Spinal cord (tissue), 10 donors: ENCODE measurements at places on chromosomes 7 and 10. TPM values are rescaled to one million over a fixed set of nuclear protein-coding genes. Genes with fewer than 3 reads are reported as not detected.

CPA2 gene
- not detected for total RNA-seq

ELFN1 gene
- total RNA-seq = 7.8 TPM

CLDN3 gene
- total RNA-seq = not detected

NEUROG3 gene
- not detected for total RNA-seq

- no peak overlapping the region for H3K27ac ChIP-seq
- H3K27me3 ChIP-seq = no peaks in the 10 kb centered on the region
- H3K36me3 ChIP-seq = no peaks in the 10 kb centered on the region
- no peak overlapping the region for H3K4me3 ChIP-seq
- no peak for DNase-seq
These were observed 34.0 kb upstream of the TMEM273 start for GRCh38 chr10:49222170-49222569.

DNA sequence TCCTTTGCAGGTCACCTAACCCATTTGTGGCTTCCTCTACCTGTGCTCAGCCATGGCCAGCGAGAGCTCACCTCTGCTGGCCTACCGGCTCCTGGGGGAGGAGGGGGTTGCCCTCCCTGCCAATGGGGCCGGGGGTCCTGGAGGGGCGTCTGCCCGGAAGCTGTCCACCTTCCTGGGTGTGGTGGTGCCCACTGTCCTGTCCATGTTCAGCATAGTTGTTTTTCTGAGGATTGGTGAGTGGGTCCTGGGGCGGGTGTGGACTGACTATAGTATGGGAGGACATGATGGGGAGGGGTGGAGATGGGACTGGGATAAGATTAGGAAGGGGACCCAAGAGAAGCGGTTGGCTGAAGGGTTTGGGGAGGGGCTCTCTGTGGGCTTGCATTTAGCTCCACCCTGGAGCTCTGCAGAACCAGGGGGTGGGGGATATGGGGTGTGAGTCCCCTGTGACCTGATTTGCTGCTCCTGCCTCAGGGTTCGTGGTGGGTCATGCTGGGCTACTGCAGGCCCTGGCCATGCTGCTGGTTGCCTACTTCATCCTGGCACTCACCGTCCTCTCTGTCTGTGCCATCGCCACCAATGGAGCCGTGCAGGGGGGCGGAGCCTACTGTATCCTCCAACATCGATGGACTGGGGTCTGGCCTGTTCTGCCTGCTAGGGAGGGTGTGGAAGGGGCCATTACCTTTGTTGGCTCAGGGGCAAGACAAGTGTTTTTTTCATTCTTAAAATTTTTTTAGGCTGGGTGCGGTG, 1.8 kb downstream of the SLC12A9 start:
- DNase-seq = no peak
- no peak overlapping the region for H3K27ac ChIP-seq
- no peak overlapping the region for H3K4me3 ChIP-seq

DNA sequence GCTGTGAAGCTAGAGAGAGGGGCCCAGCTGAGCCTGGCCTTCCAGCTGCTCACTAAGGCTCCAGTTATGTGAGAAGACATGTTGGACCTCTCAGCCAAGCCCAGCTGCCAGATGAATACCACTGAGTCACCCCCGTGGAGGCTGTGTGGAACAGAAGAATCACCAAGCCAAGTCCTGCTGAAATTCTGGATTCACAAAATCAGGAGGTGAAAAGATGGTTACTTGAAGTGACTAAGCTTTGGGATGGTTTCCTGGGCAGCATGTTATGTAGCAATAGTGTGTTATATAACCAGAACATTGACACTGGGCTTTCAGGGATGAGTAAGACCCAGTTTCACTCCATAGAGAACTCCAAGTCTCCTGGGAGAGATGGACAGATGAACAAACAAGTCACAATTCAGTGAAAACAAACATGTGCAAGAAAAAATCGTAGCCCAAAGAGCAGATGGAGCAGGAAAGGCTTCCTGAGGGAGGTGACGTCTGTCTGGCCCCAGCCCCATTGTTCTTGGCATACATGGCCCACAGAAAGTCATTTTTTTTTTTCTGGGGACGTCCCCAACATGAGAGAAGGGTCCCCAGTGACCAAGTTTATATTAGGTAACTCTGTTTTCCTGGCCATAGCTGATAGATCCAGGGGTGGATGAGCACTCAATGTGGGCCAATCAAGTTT, 64.1 kb upstream of the PDZD8 start:
- H3K4me3 ChIP-seq = no peak overlapping the region
- H3K4me1 ChIP-seq = peaks cover 16% of the 10 kb centered on the region
- H3K36me3 ChIP-seq = no peaks in the 10 kb centered on the region
- no peak for DNase-seq

- H3K4me3 ChIP-seq = no peak overlapping the region
- no peak overlapping the region for H3K27ac ChIP-seq
- H3K27me3 ChIP-seq = no peaks in the 10 kb centered on the region
These were observed 47.3 kb downstream of the CDCA7L start for GRCh38 chr7:21898265-21898930.

DNA sequence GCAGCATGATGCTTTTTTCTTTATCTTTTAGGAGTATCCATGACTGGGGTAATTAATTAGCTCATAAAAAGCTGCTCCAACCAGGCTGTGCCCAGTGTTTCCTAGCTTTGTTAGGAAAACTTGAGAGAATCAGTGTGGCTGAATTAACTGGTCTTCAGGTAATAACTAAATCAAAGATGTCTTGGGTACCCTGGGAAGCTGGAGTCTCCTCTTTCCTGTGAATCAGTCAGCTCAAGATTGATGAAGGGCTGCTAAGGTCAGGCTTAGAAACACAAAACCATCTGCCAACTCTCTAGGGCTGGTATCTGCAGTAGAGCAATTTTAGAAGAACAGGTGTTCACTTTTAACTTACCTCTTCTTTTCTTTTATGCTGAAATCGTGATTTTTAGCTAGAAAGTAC, 21.4 kb upstream of the ATOH7 start:
- no peak for DNase-seq
- H3K36me3 ChIP-seq = no peaks in the 10 kb centered on the region
- no peaks in the 10 kb centered on the region for H3K27me3 ChIP-seq
- no peak overlapping the region for H3K4me3 ChIP-seq

- no peak overlapping the region for H3K27ac ChIP-seq
- no peak for DNase-seq
- no peaks in the 10 kb centered on the region for H3K36me3 ChIP-seq
- no peak overlapping the region for H3K4me3 ChIP-seq
- H3K27me3 ChIP-seq = no peaks in the 10 kb centered on the region
- H3K4me1 ChIP-seq = no peaks in the 10 kb centered on the region
These were observed 54.8 kb downstream of the CADPS2 start for GRCh38 chr7:122831436-122831835.

DNA sequence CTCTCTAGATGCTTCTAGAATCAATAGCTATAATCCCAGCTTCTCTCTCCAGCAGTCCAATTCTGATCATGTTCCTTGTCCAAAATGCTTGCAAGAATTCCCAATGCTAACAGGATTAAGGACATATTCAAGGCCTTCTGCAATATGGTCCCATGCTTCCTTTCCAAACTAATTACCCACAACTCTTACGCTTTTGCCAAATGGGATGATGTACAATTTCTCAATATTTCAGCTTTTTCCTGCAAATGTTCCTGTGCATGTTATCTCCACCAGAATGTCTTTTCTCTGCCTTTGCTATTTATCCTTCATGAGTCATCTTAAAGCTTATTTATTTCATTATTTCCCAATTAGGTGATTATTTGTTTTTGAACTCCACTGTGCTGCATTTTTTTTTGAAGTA, 556.4 kb downstream of the SORCS1 start:
- no peak overlapping the region for H3K27ac ChIP-seq
- no peaks in the 10 kb centered on the region for H3K27me3 ChIP-seq
- H3K4me3 ChIP-seq = no peak overlapping the region

- DNase-seq = peak; percentile 21
- H3K4me1 ChIP-seq = peaks cover 15% of the 10 kb centered on the region
- H3K4me3 ChIP-seq = no peak overlapping the region
- no peak overlapping the region for H3K27ac ChIP-seq
- H3K36me3 ChIP-seq = no peaks in the 10 kb centered on the region
- H3K27me3 ChIP-seq = no peaks in the 10 kb centered on the region
These were observed 70.4 kb downstream of the FAM171A1 start for GRCh38 chr10:15300697-15301096.
